Sciatic nerve (tissue), 2 donors: ENCODE measurements at places on chromosomes 2 and 18. TPM values are rescaled to one million over a fixed set of nuclear protein-coding genes. Genes with fewer than 3 reads are reported as not detected.
A peak's percentile ranks its signal among the peaks of the same experiment; 100 is the strongest.

DNA sequence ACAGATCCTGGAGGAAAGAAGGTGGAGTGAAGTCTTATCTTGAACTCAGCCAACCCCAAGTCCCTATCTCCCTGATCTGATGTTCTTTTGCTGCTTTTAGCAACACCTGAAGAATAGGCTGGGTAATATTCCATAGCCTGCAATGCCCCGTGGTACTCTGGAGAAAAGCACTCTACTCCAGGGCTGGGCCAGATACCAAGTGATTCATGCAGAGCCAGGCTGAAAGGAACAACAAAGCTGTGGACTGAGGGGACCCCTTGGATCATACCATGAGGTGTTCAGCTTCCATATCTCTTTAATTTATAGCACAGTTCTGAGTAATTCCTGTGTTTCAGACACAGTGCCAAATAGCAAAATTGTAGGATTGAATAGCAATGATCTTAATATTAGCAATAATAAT, 130.6 kb downstream of the NXPH2 start:
- DNase-seq, result no peak

DNA sequence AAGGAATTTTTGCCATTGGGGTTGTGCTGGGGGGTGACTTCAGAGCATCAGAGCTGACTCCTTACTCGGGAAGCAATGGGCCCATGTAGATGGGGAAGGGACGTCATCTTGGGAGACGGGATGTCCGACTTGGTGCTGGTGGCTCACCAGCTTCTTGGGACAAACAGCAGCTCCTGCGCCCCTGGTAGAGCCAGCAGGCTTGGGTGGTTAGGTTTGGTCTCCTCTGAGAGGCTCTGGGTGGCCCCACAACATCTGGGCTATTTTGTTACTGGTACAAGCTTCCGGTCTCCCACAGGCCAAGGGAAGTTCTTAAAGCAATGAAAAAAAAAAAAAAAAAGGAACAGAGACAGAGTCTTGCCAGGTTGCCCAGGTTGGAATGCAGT, 1.8 kb downstream of the NGEF start:
- DNase-seq, result no peak

DNA sequence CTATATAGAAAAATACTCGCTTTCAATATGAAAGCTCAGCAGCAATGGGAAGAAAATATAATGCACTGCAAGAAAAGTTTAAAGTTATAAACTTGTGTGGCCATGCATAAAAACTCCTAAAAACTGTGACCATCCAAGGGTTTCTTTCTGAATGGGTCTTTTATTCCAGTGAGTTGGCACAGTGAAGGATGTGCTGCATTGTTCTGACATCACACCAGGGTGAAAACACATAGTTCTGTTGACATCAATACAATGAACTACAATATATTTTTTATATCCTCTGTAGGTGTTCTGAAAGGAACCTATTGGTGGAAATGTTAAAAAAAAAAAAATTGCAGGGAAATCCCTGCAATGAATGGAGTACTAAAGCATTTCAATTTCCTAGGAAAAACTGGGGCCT, 80.2 kb downstream of the CDH20 start:
- no peak for DNase-seq

DNA sequence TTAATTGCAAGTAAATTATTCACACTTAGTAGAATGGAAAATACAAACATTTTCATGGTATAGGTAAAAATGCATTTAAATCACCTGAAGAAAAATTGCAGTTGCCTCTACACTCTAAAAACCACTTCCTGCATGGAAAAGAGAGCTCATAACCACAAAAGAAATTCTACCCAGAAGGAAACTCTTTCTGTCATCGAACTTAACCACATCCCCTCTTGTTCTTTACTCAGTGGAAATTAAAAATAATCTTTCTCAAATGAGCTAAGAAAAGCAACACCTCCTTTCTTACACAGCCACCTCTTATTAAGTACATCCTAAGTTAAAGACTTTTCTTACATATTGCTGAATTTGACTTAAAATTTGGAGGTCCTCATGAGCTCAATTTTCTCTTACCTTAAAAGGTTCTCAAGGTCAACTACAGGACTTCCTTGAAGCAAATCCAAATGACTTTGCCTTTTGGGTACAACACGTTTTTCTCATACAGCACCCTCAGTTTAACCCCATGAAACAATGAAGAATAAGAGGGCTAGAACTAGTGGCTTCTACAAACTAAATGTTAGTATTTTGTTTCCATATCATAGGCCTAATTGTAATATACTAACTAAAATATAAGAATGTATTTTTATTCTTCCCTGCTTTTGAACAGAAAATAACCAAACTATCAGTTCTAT, 109.1 kb upstream of the CRIM1 start:
- no peak for DNase-seq

DNA sequence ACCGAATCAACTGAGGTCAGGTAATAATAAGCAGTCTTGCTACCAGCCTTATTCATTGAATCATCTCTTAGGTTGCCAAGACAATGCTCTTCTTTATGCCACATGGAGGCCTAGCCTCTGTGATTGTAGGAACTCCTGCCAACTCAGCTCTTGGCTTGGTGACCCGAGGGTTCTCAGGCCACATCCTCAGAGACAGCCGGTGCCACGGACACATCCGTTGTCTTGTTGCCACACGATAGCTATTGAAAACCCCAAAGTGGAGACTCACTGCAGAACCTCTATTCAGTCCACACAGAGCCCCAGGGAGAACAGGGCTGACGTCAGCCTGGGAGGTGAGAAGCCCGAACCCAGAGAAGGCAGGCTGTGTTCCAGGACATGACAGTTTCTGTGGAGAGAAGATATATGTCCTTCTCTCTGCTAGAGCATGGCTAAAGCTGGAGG, 53.5 kb upstream of the TGFA start:
- DNase-seq, result no peak

- no peak for DNase-seq
Observed at GRCh38 chr2:230676546-230676945, 36.1 kb upstream of the CAB39 start.

GALNT13 gene
- total RNA-seq, result 0.49 TPM

DNA sequence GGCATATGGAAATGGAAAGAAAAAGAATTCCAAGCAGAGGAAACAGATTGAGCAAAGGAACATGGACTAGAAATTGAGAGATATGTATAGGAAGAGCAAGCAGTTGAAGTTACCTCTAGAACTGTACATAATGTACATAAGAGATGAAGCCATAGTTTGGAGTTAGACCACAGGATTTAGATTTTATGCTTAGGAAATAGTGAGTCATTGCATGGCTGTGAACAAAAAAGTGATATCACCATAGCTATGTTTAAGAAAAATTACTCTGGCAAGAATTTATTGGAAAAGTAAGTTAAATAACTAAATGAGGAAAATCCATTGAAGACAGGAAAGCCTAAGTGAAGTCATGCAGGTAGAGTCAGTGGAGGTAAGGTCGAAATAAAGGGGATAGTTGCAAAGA, 99.4 kb upstream of the GALNT5 start:
- DNase-seq, result no peak

REG3A gene
- 2.3 TPM for total RNA-seq

- DNase-seq, result no peak
Observed at GRCh38 chr18:9082711-9083510, 19.6 kb upstream of the NDUFV2 start.

DNA sequence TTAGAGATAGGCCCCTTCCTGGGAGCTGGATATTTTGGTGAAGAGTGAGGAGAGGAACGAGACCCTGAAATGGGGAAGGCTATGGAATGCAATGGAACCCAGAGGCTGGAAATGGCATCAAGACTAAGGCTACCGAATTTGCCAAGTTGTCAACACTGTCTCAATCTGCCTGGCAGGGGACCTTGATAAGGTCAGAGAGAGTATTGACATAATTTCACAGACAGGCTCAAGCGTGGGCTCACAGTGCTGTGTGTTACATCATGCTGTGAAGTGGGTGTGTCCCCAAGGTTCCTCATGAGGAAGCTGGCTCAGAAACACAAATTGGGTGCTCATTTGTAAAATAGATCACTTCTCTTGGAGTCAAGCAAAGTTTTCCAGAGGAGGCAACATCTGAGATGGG, 51.8 kb upstream of the CYRIA start:
- no peak for DNase-seq

DNA sequence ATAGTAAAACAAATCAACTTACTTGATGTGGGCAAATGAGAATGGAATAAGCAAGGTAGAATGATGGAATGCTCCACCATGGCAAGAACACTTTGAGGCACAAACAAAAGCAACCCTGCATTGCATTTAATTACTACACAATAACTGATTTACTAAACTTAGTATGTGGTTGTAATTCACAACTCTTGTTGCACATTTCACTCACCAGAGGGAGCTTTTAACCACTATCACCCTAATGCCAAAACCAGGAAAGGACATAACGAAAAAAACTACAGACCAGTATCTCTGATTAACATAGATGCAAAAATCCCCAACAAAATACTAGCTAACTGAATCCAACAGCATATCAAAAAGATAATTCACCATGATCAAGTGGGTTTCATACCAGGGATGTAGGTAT, 659.8 kb downstream of the CPS1 start:
- DNase-seq, result no peak

- peak; percentile 47 for DNase-seq
Observed at GRCh38 chr2:10521356-10522169, 73.4 kb upstream of the ODC1 start.

OSR1 gene
- 11.6 TPM for total RNA-seq

DNA sequence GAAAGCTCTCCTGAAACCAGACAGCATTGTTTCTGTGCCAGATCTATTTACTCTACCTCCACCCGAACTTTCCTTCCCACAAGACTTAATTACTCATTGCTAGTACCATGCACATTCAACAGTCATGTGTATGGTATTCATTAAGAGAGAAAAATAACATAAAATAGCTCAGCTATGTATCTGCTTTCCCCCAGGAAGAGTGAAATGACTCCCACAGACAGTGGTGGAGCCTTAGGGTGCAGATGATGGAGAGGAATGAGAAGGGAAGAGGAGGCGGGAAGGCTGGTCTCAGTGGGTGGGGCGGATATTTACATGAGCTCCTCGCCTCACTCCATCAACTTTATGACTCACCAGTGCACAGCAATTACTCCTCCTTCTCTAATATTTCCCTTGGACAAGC, 724.5 kb downstream of the EPHA4 start:
- DNase-seq, result no peak

RTKN gene
- total RNA-seq, result 76.0 TPM

DNA sequence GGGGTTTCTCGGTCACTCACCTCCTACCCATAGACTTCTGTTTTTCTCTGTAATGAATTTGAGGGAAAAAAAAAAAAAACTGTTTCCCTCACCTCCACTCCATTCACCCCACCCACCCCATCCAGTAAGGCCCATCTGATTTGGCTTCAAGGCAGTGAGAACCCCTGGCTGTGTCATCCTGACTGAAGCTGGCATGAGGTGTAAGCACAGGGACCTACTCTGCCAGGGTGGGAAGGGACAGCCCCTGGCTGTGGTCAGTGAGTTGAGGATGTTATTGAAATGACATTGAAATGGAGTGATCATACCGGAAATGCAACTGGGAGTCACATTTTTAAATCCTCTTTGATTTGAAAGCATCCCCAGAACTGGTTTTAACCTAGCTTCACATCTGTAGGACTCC, 19.1 kb upstream of the BCL2L11 start:
- DNase-seq, result no peak

- no peak for DNase-seq
Observed at GRCh38 chr2:55296393-55296792, 27.4 kb upstream of the MTIF2 start.

DTNA gene
- total RNA-seq, result 81.8 TPM

MAP3K20 gene
- 36.2 TPM for total RNA-seq

SALL3 gene
- 0.09 TPM for total RNA-seq

CCDC150 gene
- 5.8 TPM for total RNA-seq

- no peak for DNase-seq
Observed at GRCh38 chr2:86087936-86088850, 17.5 kb downstream of the POLR1A start.

- DNase-seq, result no peak
Observed at GRCh38 chr2:231181860-231182512, 16.4 kb upstream of the ARMC9 start.

DNA sequence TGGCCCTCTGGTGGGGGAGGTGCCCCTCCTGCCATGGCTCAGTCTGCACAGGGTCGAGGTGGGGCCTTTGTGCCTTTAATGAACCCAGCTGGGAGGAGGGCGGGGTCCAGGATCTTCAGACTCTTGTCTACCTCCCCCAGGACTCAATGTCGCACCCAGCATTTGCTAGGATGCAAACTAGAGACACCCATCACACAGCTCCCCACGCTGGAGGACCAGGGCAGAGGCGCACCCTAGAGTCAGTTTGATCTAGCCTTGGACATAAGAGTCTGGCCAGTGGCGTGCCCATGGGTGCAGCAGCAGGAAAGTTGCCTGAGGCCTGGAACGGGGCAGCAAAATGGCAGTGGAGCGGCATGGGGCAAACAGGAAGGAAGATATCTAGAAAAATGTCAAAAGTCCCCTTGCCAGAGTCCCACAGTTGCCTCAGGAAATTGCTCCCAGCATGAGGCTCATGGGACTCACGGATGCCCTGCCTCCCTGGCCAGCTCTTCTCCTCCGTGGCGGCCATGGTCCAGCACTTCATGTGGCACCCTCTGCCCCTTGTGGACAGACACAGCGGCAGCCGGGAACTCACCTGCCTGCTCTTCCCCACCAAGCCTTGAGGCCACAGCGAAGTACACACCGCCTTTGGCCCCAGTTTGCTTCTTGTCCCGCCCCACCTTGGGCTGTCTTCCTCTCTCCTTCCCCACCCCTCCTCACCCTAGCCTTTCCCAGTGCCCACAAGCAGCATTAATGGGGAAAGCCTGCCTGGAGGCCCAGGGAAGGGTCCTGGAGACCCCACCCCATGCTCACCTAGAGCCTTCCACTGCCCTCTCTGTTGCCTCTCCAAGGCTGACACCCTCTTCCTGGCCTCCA, 17.7 kb downstream of the SH2D6 start:
- DNase-seq, result peak; percentile 66

FOXD4L1 gene
- not detected for total RNA-seq

GRCh38 chr2:54575379-54575888, 119.3 kb downstream of the SPTBN1 start:
- no peak for DNase-seq

DNA sequence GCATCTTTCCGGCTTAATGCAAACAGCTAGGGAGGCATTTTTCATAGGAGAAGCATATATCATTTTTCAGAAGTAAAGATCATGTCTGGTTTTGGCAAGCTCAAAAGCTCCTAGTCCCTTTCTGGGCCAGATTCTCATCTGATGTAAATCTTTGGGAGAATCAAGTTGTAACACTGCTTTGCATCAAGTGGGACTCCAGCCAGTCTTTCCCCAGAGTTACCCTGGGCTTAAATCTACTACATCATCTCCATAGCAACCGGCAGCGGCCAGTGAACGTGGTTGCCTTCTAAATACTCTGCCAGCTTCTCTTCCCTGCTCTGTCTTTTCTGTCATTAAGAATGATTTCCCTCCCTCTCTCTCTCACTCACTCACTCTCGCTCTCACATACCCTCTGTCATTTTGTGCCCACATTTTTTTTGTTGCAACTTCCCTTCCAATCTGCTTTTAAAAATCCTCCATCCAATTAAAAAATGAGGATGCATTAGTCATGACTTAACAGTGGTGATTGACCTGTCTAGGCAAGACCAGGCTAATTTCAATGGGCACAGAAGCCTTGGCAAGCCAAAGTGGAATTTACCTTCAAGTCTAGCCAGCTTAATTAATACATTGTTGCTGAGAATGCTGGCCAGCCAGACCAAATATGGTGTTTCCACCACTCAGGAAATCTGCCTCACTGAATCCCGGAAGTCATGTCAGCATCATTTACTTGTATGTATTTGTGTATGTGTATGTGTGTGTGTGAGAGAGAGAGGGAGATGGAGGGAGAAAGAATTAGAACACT, 93.0 kb downstream of the NRP2 start:
- no peak for DNase-seq

GRCh38 chr2:118848381-118849225, 1.2 kb upstream of the EN1 start:
- no peak for DNase-seq

IL1R2 gene
- 5.7 TPM for total RNA-seq
